ENCODE measurements at places on chromosomes 11 and 22. TPM values are rescaled to one million over a fixed set of nuclear protein-coding genes. Genes with fewer than 3 reads are reported as not detected.

Gene TMPRSS6
- not detected for polyA plus RNA-seq

Gene CSNK2A3
- 5.2 TPM for polyA plus RNA-seq

Gene IFITM10
- not detected for polyA plus RNA-seq

DNA sequence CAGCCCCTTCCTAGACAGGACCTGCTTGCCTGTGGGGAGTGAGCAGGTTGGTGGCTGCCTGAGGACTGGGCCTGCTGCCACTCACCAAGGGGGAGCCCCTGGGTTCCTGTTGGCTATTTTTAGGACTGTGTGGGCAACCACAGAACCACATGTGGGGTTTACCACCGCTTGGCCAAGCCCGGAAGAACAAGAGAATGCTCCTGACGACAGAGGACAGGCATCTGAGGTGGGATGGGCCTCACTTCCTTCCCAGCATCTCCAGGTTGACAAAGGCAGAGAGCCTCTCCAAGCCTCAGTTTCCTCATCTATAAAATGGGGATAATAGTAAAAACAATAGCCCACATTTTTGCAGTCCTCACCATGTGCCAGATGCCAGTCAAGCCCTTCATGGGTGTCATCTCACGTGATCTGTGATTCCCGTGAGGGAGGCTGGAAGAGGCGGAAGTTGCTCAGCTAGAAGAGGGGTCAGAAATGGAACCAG lies 43.6 kb downstream of the LRRC32 start:
- DNase-seq, result no peak

DNA sequence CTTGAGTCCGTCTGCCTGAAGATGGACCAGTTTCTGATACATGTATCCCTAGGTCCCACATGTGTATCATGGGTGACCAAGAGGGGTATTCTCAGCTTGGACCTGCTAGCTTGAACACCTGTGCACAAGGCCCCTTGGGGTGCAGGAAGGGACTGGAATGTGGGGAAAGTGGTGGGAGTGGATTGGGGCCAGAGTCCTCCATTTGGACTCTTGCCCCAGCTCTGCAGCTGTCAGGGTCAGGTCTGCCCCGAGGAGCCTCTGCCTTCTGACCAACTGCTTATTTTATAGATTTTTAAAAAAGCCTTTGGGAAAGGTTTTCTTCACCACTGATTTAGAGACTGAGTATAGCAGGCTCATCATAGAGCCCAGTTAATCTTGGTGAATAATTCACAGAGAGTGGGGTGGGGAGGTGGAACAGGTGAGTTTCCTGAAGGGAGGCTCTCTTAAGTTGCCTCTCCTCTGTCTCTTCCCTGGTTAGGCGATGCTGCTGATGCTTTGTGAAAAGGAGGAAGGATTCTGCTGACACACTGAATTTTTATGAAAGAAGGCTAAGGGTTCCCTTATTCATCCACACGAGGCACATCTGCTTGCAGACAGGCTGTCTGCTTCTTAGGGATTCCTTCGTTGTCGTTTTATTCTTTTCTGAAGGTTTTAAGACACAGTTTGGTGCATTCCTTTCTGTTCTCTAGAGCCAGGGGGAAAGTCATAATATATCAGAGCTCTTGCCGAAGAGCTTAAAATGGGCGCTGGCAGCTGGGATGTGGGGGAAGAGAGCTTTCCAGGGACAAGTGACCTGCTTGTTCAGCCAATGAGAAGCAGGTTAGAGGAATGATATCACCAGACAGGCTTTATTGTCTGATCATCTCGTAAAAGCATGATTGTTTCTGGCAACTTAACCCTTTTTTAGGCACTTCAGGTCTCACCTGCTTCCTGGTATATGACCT lies 19.9 kb downstream of the TRIM44 start:
- DNase-seq, result no peak

DNA sequence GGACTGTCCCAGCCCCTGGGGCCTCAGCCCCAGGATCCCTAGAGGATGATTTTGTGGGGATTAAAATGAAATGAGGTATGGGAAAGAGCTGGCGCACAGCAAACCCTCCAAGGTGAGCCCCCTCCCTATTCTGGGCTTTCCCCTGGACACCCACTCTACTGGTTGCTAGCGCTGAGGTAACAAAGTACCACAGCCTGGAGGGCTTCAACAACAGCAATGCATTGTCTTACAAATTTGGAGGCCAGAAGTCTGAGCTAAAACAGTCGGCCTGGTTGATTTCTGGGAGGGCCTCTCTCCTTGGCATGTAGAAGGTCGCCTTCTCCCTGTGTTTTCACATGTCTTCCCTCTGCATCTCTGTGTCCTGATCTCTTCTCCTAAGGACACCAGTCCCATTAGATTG lies 913.6 kb downstream of the NTM start:
- no peak for DNase-seq

- DNase-seq, result no peak
Observed at GRCh38 chr11:114285599-114285998, 10.6 kb upstream of the NNMT start.

DNA sequence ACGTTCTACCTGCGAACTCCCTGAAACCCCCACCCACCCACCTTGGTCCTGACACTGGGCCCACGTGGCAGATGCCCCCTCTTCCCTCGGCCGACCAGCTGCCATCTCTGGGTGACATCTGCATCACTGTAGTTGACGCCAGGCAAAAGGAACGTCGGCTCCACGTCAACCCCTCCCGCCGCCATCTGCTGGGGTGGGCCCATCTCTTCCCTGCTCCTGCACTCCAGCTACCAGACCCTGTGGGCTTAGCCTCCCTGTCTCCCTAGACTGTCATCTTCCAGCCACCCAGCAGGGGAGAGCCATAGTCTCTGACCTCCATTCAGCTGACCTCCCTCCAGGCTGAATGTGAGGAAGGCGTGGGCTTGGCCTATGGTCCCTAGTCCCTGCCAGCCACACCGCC lies 21.4 kb downstream of the CHID1 start:
- DNase-seq, result no peak

DNA sequence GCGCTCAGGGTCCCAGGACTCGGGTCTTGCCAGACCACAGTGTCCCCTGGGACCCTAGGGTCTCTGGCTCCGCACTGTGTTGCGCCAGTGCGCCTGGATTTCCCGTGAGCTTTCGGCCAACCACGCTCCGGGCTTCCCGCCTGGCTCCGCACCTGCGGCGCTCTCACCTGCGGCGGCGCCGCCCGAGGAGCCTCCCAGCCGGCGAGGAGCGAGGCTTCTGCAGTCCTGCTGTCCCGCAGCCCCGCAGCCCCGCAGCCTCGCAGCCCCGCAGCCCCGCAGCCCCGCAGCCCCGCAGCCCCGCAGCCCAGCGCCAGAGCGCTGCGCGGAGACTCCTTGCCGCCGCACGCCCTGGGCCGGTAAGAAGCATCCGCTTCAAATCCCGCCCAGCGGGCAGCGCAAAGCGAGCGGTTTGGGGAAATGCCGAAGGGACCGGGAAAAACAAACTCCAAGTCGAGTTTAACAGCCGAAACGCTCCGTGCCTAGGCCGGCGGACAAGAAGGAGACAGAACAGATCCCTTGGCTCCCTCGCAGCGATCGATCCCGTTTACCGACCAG lies 939 bp downstream of the ALX4 start:
- DNase-seq, result no peak
